ENCODE measurements at places on chromosomes 13 and 19.

DNA sequence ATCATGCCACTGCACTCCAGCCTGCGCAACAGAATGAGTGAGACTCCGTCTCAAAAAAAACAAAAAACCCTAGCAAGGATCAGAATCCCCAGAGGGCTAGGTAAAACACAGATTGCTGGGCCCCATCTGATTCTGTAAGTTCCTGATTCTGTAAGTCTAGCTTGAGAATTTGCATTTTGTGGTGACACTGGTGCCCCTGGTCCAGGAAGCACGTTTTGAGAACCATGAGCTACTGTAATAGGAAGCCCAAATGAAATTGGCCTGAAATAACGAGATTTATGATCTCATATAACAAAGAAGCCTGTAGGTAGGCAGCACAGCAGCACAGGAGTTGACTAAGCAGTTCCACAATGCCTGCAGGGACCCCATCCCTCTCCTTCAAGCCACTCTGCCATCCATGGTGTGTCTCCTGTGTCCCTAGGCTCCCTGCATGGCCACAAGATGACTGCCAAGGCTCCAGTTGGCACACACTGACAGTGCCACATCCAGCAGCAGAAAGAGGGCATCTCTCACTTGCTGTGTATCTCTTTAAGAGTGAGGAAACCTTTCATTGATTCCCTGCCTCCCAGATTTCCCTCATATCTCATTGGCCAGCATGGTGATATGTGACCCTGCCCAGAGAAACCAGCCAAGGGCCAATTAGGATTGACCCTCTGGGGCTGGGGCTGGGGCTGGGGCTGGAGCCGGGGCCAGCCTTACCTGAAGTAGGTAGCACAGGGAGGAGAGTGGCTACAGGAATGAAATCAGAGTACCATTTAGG is 21.7 kb downstream of the SIPA1L3 start:
- DNase-seq: no peak

DNA sequence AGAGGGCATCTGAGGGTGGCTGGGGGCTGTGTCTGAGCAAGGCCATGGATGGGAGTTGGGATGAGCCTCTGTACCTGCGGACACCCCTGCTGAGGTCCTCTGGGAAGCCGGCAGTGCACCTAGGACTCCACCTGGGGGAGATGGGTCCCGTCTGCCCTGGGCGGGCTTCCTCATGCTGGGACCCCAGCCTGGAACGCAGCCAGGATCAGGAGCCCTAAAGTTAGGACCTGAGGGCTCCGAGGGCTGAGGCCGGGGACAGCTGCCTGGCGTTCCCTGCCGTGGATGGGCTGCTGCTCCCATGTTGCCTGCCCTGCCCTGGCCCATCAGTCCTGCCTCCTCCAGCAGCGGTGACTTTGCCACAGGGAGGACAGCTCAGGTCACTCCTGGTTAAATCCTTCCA is 26.1 kb downstream of the CRTC1 start:
- DNase-seq: no peak

DNA sequence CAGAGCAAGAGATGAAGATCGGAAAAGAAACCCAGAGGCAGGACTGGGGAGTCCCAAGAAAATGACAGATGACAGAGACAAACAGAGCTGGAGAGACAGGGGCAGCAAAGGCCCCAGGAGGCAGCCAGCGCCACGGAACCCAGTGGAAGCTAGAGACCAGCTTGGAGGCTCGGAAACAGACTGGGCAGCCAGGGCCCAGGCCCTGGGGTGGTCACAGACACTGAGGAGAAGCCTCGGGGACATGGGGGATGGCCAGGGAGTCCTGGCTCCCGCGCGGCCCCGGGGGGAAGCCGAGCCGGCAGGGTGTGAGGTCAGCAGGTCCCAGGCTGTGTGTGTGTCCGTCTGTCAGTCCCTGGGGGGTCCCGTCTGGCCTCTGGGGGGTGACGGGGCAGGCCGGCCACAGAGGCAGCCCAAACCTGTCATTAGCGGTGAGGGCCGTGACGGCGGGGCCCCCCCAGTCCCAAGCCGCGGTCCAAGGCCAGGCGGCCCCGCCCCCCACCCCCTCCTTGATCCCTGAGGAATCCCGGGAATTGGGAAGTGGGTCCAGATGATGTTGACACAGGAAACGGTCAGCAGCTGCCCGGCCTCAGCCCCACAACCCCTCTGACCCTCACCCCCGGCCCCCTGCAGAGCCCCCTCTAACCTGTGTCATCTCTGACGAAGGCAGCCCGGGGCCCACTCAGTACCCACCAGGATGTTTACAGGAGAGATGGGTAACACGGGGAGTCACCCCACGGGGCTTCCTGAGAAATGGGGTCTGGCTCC is 2.5 kb upstream of the TMEM190 start:
- no peak for DNase-seq

DNA sequence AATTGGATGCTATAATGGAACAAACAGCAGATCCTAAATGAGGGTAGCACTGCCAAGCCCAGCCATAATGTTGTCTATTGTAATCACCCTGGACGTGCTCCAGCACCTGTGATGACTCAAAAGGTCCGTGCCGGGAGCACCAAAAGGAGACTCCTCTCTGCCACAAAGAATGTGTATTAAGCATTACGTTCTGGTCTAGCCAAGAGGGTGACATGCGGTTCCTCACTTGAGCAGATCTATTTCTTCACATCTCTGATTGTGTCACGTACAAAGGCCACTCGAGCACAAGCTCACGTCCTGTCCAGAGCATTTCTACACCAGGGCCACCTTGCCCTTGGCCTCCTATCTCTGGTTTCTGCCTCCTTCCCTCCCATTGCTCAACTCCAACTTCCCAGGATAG is 219.9 kb upstream of the IRS2 start:
- DNase-seq: no peak

- DNase-seq: no peak
Measured at GRCh38 chr13:72121466-72121865, 254.5 kb upstream of the DACH1 start.

- DNase-seq: no peak
Measured at GRCh38 chr13:62115831-62116230, 700.2 kb upstream of the PCDH20 start.

DNA sequence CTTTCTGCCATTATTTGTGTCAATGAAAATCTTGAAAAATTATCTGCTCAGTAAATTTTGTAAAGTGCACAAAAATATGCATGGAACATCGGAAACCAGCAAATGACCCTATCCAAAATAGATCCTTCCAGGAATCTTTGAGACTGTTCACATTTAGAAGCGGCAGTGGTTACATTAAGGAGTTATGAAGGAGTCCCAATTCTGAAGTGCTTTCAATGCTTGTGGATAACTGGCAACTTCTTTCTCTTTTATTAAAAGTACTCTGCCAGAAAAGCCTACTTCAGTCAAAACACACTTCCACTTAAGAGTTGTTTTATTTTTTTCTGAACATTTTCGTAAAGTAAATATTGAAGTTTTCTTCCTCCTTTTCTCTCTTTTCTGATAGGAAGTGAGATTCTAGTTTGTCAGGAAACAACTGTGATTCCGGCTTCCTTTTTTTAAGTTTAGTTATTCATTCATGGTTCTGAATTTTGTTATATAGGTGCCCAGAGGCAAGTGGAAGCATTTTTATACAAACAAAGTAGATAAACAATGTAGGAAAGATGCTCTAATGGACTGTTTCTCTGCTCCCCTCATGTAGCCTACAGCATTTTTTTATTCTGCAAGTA is 83.5 kb downstream of the PCDH9 start:
- no peak for DNase-seq

DNA sequence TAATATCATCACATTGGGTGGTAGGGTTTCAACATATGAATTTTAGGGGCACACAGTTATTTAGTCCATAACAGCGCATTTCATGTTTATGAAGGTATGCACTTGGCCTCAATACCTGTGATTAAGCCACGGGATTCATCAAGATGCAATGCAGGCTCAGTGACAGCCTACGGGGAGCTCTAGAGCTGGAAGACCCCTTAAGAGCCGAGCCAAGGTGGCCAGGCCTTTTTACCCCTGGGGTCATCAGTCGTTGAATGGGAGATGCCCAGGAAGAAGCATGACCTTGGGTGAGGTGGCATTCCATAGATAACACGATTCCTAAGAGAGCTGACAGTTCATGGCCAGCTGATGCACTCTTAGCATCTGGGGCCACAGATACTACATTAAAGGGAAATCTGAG is 380.0 kb downstream of the ZNF536 start:
- no peak for DNase-seq

DNA sequence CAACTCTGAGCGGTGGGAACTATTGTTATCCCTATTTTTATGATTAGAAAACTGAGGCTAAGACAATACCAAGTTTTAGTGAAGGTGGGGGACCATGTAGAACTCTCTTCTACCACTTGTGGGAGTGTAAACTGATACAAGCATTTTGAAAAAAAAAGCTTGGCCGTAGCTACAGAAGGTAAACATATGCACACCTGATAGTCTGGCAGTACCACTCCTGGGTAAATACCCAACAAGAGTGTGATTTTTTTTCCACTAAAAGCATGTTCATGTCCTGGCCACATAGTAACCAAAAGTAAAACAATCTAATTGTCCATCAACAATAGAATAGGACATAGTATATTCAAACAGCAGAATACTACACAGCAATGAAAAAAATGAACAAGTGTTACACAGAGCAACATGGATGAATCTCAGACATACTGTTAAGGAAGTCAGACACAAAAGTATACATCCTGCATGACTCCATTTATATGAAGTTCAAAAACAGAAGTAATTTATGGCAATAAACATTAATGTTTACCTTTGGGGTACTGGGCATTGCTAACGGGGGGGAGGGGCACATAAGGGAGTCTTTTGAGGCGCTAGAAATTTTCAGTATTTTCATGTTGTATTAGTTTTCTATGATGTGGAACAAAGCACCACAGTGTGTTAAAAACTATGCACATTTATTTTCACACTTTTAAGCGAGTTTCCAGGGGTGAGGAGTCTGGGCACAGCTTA is 6.4 kb upstream of the SPATA13 start:
- DNase-seq: no peak

DNA sequence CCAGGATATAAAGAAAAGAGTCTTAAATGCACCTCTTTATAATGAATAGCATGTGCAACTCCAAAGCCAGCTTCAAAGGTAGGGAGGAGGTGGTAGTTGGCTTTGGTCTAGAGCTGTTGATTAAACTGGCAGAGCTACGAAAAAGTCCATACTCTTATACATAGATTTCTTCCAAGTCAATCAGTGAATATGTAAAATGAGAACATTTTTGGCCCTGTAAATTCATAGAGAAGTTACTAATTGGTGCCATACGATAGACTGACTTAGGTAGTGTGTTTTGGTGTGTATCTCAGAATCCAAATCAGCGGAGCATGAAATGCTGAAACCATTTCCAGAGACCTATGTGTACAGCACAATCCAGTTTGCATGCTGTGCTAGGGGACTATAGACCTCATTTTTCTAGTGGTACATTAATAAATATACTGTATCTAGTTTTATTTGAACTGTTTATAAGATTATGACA is 17.1 kb upstream of the DPY19L3 start:
- DNase-seq: no peak

DNA sequence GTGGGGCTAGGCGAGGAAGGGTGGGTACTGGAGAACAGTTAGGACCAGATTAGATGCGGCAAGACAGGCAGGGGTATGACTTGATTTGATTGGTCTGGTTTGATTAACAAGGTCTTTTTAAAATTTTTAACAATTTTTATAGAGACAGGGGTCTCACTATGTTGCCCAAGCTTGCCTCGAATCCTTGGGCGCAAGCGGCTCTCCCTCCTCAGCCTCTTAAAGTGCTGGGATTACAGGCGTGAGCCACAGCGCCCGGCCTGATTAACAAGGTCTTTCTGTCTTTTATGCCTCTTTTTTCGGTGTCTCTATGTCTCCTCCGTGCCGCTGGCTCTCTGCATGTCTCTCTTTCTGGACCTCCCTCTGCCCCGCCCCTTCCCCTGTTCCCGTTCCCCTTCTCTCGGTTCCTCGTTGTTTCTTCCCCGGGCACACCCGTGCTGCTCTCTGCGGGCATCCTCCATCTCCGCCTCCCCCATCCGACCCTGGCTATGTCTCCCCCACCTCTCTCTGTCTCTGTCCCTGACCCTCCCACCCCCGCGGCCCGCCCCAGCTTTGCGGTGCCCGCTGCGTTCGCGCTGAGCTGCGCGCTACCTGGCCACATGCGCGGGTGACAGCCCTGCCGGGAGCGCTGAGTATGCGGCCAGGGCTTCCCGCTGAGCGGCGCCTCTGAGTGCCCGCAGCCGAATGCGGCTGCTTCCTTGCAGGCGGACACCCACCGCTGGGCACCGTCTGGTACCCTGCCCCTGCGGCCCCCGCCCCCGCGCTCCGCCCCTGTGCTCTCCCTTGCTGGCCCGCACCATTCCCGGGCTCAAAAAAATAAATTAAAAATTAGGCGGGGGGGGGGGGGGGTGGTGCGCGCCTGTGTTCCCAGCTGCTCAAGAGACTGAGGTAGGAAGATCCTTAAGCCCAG is 8.1 kb upstream of the SDHAF1 start:
- DNase-seq: peak; percentile 40

GRCh38 chr19:379796-380195 is 29.2 kb downstream of the C2CD4C start:
- peak; percentile 0 for DNase-seq

DNA sequence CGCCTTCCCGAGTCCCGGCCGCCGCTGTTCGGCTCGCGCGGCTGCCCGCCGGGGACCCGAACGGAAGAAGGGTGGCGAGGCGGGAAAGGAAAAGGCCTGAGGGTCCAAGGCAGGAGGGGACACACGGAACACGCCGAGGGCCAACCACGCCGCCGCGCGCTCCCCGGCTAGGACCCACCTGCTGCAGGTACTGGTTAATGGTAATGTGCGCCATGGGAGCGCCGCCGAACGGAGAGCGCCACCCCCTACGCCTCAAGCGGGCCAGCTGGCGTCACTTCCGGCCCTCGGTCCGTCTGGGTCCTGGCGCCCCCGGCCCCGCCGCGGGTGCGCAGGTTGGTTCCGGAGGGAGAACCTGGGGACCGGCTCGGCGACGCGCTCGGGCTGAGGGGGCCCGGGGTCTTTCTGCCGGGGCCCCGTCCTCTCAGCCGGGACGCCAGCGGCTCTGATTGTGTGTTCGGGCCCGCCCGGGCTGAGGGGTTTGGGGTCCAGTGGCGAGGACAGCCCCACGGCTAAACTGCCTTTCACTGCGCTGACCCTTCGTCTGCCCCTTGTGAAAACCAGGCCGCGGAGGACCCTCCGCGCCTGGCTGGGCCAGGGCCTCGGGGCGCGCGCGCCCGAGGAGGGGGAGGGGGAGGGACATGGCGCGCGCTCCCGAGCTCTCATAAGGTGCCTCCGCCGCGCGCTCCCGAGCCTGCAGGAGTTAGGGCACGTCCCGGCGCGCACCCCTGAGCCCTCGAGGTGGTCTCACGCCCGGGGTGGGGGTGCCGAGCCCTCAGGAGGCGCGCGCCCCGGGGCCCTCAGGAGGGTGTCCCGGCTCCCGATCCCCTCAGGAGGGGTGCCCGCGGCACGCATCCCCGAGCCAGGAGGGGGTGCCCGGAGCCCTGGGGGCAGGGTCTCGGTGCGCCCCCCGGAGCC is at the start of gene PCID2:
PCID2 (minus strand) TSS at position 249 of the 915 bp plus-strand sequence; CDS start at position 214, 35 bp downstream.
- DNase-seq: peak; percentile 99

GRCh38 chr19:2488942-2489731 is 13.2 kb downstream of the GADD45B start:
- peak; percentile 56 for DNase-seq

Measured in retina (tissue), 1 donor.